ENCODE measurements at places on chromosomes 12 and 14. TPM values are rescaled to one million over a fixed set of nuclear protein-coding genes. Genes with fewer than 3 reads are reported as not detected.

- no peak for DNase-seq
Measured at GRCh38 chr14:55482936-55483605, 42.7 kb upstream of the TBPL2 start.

GRCh38 chr12:51948066-51948465 is 3.4 kb upstream of the ACVR1B start:
- DNase-seq: no peak

The MEG3 gene
- total RNA-seq: not detected

GRCh38 chr14:79415726-79416125 is 795.6 kb downstream of the DIO2 start:
- DNase-seq: no peak

GRCh38 chr12:5556946-5557673 is 125.2 kb downstream of the NTF3 start:
- no peak for DNase-seq

DNA sequence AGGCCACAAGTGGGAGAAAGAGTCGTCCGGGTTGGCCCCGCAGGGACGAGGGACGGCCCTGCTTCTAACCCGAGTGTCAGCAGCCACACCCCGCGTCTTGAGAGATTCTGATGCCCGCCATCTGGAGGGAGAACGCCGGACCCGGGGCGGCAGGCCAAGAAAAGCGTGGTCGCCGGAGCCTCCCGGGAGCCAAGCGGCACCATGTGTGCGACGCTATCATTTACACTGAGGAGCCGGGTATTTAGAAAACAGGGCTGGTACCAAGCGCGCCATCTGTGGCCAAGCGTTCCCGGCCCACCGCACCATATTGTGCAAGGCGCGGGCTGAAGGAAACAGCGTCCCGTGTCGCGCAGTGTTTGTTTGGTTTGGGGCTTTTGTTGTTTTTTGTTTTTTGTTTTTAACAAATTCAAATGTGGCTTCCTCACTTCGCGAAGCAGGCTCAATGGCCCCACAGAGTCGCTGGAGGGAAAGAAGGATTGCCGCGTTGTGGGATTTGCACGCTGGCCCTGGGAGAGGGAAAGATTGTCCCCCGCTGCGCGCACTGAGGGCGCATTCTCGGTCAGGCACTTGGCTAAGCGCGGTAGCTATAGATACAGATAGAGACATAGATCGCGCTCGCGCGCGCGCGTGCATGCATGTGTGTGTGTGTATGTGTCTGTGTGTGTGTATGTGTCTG is 153.8 kb downstream of the BCL11B start:
- no peak for DNase-seq

DNA sequence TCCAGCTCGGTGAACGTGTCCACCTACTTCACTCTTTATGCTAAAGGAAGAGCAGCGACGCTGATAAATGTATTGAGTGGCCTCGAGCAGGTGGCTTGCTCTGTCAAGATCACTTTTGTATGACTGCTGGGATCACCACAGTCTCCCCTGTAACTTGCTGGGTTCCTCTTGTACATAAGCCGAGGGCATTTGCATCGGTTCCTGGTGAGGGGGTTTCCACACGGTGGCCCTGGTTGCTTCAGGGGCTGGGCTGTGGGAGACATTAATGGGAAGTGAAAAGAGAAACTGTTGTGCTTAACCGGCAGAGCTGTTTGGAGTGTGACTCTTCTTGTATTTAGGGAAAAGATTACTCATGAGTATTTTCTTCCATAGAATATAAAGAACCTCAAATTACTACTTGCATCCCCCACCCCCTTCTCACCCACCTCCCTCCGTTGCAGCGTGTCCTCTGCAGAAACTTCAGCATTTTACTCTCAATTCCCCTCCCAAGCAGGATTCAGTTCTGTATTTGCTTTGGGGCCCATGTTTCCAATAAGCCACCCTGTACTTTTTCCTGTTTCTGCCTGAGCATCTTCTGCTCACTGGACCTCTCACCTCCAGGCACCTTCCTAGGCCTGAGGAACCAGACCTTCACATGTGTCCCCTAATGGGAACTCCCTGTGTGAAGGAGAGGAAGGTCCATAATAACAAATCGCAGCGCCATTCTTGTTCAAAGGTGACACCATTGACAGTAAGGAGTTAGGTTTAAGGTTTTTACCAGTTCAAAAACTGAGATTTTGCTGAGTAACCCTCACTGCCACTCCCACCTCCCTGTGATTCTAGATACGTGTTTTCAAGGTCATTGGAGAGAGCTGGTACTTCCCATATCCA is 187.0 kb downstream of the ETV6 start:
- no peak for DNase-seq

The GPD1 gene
- total RNA-seq: not detected
